OCI-LY7 (cell line): ENCODE measurements at places on chromosomes 3 and 15. TPM values are rescaled to one million over a fixed set of nuclear protein-coding genes. Genes with fewer than 3 reads are reported as not detected.

DNA sequence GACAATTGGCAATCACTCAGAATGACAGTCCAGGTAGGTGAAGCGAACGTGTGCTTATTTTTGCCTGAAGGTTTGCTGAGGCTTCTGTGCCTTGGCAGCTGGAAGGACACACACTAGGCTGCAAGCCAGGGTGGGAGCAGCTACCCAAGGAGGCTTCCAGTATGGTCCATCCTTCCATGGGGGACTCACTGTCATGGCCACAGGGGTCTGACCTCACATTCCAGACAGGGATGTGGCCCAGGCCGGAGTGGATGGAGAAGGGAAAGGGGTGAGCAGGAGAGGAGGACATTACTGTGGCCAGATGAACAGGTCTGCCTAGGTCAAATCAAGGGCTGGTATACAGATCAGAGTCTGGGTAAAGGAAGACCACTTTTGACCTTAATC is 247.7 kb downstream of the ADAMTS17 start:
- DNase-seq = no peak

- DNase-seq = no peak
These were observed at the start of gene SOX14 for GRCh38 chr3:137764001-137764433. TSS of gene SOX14 (plus strand) at chr3:137764315. CDS start at chr3:137764785, 470 bp downstream.

- no peak for DNase-seq
These were observed 31.3 kb downstream of the LDHAL6B start for GRCh38 chr15:59237924-59238331.

DNA sequence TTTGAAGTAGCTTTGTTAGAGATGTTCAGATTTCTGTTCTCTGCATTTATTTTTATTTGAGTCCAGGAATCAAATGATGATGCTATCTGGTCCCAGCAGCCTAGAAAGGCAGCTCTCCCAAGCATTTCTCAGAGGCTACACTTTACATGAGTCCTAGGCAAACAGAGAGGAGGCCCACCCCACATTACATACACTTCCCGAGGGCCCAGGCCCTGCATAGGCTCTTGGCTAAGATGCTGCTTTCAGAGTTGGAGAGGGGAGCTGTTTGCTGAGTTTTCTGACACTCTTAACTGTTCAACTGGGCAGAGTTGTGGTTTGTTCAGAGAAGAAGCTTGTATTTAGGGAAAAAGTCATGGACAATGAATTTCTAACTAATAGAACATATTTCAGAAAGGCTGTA is 117.9 kb upstream of the RGMA start:
- no peak for DNase-seq

DNA sequence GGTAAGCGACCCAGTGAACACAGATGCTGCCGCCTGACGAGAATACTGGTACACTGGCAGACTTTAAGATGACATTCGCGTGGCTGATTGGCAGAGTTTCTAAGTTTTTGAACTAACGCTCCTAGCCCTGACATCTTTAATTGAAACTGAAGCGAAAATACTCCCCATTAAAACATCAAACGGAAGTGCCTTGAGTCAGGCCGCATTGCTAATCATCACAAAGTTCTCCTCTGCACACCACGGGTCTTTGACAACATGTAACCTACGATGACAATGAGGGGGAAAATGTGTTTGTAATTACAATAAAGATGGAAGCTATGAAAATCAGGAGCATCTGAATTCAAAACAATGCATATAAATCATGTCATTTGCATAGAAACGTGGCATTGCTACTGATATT is 44.5 kb downstream of the ATP13A4 start:
- DNase-seq = no peak

DNA sequence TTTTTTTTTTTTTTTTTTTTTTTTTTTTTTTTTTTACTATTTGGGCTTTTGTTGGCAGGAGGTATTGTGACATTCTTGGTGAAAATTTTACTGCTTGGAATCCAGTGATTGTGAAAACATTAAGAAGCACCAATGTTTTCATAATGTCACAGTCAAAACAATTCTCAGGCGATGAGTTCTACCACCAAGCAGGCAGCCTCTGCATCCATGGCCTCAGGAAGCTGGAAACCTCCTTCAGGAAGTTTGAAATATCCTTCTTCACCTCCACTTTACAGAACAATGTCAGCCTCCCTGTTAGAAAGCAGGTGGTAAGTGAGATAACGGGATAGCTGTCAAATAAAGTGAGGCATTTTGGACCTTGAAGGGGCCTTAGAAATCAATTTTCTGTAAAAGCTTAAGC is 98.3 kb downstream of the MEX3B start:
- DNase-seq = no peak

DNA sequence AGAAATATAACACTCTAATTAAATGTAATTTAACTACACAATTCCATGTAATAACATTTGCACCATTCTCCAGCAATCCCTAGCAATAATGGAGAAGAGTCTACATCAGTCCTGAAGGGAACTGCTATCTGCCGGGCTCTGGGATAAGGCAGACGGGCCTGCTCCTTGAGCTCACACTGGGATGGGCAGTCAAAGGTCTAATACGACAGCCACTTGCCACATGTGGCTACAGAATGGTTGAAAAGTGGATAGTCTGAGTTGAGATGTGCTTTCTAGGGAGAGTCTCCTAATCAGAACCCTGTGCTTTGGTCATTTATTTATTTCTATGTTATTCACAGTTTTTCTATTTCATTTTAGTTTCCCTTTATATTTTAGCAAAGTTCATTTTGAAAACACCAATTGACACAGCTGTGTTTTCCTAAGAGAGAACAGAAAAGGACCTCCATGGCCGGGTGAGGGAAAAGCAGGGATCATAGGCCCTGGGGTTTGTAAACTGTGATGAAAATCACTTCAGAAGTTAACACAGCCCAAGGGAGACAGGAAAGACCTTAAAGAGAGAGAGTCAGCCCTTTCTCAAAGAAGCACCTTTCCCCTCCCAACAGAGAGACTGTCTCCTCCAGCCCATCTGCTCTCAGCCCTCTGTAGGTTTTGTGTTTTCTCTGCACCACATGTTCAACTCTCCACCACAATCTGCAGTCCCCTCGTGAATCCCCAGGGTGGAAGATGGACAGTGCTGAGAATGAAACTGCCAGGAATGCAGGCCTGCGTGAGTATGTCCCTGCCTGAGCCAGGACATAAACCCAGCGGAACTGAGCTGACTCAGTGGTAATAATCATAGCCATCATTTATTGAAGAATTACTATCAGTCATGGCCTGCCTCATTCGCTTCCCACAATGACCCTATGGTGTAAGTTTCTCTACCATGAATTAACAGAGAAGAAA is 11.6 kb downstream of the FSIP1 start:
- no peak for DNase-seq

DNA sequence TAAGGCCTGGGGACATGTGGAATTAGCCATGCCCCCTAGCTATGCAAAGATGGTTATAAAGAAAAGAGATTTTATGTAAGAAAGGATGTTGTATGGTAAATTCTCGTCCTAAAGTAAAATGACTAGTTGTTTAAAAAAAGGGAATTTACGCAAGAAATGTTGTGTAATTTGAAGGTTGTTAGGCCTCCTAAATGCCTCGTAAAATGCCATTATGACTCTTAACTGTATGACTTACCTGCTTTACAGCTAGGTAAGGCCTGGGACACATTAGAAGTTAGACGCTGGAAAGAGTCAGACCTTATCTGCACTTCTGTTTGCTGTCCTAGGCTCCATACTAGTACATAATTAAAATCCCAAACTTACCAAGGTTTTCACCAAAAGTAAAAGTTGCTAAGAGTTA is 17.5 kb upstream of the HHATL start:
- DNase-seq = no peak

DNA sequence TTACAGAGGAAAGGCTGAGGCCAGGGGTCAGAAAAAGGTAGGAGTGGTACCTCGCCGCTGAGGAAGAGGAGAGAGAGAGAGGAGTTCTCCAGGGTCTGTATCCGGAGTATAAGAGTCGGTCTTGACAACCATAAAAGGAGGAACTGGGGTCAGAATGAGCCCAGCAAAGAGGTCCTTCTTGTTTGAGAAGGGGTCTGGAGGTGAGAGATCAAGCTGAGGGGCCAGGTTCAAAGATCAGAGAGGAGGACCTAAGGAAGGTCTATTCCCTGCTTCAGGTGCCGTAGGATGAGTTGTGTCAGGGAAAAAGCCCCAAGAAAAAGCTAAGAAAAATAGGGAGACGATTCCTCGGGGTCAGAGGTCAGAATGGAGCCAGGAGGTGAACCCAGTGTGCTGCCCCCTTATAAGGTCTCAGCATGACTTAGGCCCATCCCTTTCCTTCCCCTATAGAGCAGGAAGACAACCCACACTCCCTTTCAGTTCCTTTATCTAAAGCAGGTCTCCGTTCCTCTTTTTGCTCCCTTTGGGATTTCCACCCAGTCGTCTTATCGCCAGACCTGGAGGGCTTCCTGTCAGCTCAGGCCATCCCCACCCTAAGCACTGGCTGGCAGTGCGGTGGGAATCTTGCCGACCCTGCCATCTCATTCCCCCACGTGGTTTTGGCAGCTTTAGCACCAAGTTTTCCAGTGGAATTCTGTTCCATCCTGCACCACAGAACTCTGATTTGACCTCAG is 651 bp downstream of the MTMR14 start:
- peak; percentile 60 for DNase-seq

- no peak for DNase-seq
These were observed 603.7 kb upstream of the ALCAM start for GRCh38 chr3:104763007-104763406.

GRCh38 chr3:71987828-71988227 is 202.9 kb upstream of the PROK2 start:
- no peak for DNase-seq

- no peak for DNase-seq
These were observed 19.4 kb upstream of the PPP4R2 start for GRCh38 chr3:72977060-72977808.

DNA sequence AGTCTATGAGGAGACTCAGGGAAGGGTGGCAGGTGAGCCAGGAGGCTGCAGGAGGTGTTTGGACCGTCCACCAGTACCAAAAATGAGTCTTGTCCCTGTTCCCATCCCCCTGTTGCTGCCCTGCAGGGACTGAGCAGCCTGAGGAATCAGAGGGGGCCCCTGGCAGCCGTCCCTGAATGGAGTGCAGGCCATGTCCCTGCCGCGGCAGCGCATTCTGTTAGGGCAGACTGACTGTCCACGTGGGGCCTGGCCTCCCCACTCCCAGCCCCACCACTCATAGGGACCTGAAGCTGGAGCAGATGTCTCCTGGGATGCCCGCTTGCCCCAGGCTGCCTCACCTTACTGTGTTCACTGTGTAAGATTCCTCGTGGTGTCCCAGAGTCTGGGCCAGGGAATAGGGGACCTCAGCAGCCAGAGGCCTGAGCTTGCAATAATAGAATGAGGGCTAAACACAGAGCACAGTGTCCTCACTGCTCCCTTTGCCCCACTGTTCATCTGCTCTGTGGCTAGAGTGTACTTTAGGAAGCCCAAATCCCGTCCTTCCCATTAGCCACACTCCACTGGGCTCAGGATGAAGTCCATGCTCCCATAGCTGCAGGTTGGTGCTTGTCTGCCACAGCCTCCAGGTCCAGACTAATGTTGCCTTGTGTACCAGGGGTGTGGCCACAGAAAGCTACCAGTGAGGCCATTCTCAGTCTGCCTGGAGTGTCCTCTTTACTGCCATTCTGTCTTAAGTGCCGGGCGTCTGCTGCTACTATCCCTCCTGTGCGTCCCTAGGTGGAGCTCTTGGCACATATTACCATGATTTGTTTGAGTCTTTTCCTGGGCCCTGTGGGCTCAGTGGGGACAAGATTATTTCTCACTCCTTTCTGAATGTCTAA is 63.2 kb downstream of the HCN4 start:
- peak; percentile 45 for DNase-seq

DNA sequence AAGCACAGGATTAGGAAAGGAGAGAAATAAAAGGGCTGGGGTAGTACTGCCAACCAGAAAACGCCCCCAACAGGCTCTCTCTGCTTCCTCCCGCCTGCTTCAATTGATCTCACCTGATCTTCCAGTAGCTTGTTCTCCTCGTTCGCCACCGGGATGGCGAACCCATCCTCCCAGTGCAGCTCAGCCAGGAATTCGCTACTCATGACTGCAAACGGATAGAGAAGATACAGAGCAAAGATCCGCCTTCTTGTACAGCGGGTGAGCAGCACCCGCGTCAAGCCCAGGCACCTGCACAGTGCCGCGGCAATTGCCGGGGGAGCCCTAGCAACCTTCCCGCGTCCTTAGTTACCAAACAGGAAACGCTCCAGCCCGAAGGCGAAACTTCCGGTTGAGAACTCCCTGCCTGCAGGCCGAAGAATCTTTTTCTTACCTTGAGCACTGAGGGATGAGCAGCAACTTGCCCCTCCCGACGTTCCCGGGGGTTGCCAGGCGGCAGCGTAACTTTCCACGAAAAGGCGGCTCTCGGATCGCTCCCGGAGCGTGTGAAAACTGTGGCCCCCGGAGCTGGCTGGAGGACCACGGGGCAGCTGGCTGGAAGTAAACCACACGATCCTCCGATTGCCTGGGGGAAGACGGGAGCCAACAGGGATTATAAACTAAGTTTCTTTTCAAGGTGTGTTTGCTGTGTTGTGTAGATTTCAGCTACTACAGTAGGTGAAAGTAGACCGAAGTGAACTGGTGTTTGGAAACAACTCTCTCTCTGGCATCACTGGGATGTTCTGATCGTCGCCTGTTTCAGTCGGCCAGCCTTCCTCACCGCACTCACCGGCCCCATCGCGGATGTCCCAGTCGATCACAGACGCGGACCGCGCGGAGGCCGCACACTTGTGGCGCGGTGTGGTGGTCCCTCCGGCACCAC is at the start of gene CCDC39:
CCDC39 (minus strand) TSS at position 312 of the 919 bp plus-strand sequence; CDS start at position 203, 109 bp downstream.
- peak; percentile 77 for DNase-seq

- DNase-seq = no peak
These were observed 318.6 kb downstream of the FGF12 start for GRCh38 chr3:192408647-192409200.

- no peak for DNase-seq
These were observed 259.6 kb upstream of the DPPA4 start for GRCh38 chr3:109596991-109597390.

- peak; percentile 82 for DNase-seq
These were observed 40.4 kb downstream of the WHAMM start for GRCh38 chr15:82849556-82850512.

DNA sequence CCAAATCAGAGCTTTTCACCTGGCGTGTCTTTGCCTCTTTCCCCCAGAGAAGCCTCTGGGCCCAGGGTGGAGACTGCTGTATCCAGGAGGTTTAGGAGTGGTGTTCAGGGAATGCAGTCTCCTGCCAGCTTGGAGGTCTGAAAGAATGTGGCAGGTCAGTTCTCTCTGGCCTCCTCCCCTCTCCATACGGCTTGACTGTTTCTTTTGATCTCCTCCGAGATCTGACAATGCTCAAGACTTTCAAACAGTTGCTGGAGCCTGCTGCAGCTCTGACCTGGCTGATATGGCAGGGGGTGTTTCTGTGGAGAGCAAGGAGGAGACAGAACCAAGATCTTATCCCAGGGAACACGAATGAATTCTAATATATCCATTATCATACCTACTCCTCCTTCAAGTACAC is 24.7 kb upstream of the TM4SF4 start:
- DNase-seq = no peak

GRCh38 chr3:129107793-129108192 is 13.8 kb downstream of the RAB43 start:
- no peak for DNase-seq

- no peak for DNase-seq
These were observed 533.1 kb upstream of the PPP2R3A start for GRCh38 chr3:135432402-135432801.

The IL17RC gene
- 0.23 TPM in 1 of 2 replicates, not detected in the other for total RNA-seq

The CA12 gene
- not detected in 2 replicates for total RNA-seq

The ZIC4 gene
- total RNA-seq = not detected in 2 replicates

The DNAH1 gene
- 5.8 and 10.5 TPM in 2 replicates for total RNA-seq

The COL6A5 gene
- total RNA-seq = not detected in 2 replicates

The TMEM266 gene
- total RNA-seq = not detected in 2 replicates

The CPN2 gene
- not detected in 2 replicates for total RNA-seq

The GABRR3 gene
- total RNA-seq = not detected in 2 replicates

The CKMT1A gene
- 4.0 and 6.1 TPM in 2 replicates for total RNA-seq
